Activated T-helper 1 cell treated with anti-CD3 and anti-CD28 coated beads, Interleukin-2, amount 50 U/mL, for 16 hours (primary cell): ENCODE measurements at places on chromosomes 1 and 21.

DNA sequence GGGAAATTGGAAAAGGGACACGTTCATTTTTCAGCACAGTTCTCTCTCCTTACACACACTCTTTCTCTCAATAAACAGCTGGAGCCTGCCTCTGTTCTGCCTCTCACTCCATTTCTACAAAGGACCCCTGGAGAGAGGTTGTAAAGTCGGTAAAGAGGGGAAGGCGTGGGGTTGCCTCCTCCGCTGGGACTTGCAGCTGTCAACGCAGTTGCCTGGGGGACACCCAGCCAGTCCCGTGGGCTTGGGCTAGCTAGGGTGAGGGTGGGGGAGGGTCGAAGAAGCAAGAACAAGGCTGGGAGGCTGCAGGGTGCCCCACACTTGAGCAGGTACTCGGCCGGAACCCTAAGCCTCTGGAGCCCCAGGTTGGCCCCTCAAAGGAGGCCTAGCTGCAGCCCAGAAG is 27.6 kb downstream of the C1orf216 start:
- DNase-seq = no peak

- no peak for DNase-seq
These were observed 25.7 kb downstream of the HSPG2 start for GRCh38 chr1:21911205-21912001.

- DNase-seq = no peak
These were observed 7.7 kb downstream of the SHISAL2A start for GRCh38 chr1:52640697-52641096.

DNA sequence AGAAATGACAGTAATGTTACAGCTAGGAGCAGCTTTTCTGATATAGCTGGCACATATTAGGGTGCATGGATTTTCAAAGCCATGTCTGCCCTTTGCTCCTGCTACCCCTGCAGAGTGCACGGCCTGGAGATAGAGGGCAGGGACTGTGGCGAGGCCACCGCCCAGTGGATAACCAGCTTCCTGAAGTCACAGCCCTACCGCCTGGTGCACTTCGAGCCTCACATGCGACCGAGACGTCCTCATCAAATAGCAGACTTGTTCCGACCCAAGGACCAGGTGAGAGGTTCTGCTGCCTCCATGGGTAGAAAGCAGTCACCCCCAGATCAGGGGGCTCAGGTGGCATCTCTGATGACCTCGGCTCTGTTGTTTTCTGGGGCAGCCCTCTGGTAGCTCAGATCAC is 9.8 kb downstream of the MTARC1 start:
- DNase-seq = no peak

DNA sequence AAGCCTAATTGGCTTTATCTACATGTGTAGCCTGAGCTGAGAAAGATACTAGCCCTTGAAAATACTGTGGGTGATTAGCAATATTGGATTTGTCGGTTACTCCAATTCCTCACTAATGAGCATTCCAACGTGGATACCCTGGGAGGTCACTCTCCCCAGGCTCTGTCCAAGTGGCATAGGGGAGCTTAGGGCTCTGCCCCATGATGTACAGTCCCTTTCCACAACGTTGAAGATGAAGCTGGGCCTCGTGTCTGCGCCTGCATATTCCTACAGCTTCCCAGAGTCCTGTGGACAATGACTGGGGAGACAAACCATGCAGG is 2.6 kb downstream of the RCC1 start:
- DNase-seq = no peak

GRCh38 chr1:177915641-177916040 is 54.2 kb downstream of the SEC16B start:
- no peak for DNase-seq

DNA sequence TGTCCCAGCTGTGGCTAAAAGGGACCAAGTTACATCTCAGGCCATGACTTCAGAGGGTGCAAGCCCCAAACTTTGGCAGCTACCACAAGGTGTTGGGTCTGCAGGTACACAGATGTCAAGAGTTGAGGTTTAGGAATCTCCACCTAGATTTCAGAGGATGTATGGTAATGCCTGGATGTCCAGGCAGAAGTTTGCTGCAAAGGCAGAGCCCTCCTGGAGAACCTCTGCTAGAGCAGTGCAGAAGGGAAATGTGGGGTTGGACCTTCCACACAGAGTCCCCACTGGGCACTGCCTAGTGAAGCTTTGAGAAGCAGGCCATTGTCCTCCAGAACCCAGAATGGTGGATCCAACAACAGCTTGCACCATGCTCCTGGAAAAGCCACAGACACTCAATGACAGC is 10.1 kb upstream of the PHGDH start:
- DNase-seq = no peak

- no peak for DNase-seq
These were observed 58.2 kb downstream of the ITSN1 start for GRCh38 chr21:33700491-33700890.

GRCh38 chr1:21663248-21663950 is 5.8 kb downstream of the RAP1GAP start:
- no peak for DNase-seq

DNA sequence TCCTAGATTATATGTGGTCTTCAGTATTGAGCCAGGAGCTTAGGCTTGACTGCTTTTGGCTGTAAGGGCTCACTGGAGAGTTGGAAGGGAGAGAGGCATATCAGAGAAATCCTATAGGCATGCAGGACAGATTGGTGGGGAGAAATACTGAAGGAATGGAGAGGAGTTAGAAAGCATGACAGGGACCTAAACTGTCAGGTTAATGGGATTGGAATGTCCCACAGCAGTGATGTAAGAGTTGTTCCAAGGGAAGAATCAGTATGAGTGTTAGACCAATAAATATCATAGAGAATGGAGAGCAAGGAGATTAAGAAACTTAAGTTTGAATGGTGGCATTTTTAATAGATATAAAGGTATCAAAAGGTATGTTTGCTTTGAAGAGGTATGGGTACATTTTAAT is 39.7 kb downstream of the SLC35A3 start:
- DNase-seq = no peak

GRCh38 chr1:30751830-30752650 is 5.5 kb downstream of the LAPTM5 start:
- no peak for DNase-seq

DNA sequence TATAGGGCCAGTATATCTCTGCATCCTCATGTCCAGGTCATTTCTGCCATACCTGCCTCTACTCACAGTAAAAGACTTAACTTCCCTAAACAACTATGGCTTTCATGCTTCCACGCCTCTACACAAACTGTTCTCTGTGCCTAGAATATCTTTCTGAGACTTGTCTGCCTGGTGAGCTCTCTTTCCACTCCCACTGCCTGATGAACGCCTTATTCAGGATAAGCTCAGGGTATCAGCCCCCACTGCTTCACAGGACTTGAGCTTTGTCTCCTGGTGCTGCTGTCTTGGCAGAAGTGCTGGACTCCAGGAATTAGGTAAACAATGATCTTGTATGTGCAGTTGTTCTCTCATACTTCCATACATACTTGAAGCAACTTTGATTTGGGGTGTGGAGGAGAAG is 4.8 kb upstream of the DDX20 start:
- no peak for DNase-seq

GRCh38 chr21:32544697-32545096 is 40.6 kb downstream of the TCP10L start:
- DNase-seq = no peak

DNA sequence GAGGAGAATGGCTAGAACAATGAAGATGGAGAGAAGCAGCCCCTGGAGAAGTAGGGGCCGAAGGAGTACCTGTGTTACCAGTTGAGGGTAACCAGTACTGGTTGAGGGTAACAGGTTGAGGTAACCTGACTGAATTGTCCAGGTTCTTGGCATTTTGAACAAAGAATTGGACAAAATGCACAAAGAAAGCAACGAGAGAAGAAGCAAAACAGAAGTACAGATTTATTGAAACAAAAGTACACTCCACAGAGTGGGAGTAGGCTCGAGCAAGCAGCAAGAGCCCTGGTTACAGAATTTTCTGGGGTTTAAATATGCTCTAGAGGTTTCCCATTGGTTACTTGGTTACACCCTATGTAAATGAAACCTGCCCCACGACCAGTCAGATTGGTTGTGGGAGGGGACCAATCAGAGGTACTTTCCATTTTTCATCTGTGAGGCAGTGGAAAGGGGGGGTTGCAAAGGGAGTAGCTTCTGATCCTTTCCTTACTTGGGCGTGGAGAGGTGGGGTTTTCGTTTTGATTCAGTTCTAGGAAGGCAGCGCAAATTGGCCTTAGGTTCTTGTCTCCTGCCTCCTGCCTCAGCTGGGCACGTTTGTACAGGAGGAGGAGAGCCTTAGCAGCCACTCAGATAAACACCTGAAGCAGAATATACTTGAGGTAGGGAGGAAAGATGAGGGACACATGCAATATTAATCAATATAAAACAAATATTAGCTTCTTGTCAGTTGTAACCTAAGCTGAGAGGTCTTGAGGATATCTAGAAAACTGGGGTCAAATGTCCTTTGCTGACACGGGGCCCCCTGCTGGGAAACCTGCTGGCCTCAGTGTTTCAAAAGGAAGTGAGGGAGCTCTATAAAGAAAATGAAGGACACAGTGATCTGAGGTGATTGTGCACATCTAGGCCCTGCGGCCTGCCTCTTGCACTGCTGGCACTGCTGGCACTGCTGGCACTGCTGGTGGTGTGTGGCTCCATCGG is 14.3 kb upstream of the LSM10 start:
- DNase-seq = no peak

GRCh38 chr1:241972703-241973369 is 15.3 kb downstream of the BECN2 start:
- no peak for DNase-seq

- no peak for DNase-seq
These were observed 55.8 kb downstream of the RNF187 start for GRCh38 chr1:228542981-228543380.

DNA sequence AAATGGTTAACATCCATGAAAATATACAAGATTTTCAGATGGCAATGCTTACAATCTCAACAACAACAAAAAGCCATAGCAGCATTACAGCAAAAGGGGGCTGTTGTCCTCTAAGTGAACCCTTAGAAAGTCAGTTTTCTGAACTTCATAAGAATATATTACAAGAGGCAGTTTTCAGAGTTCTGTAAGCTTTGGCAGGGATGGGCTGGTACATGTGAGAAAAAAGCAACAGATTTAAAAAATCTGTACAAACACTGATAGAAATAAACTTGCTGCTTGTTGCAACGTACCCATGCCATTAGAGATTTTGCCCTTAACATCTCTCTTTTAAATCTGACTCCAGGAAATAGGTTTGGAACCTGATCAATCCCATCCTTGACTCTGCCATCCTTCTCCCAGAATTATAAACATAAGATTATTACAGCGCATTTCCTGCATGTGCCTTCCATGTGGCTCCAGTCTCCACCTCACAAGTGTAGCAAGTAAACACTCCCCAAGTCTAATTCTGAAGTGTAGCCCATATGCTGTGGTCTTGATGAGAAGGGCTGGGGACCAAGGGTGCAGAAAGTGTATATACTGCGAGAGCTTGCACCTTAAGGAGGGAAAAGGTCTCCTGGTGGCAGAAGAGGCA is 101.4 kb upstream of the TSPAN2 start:
- DNase-seq = no peak

DNA sequence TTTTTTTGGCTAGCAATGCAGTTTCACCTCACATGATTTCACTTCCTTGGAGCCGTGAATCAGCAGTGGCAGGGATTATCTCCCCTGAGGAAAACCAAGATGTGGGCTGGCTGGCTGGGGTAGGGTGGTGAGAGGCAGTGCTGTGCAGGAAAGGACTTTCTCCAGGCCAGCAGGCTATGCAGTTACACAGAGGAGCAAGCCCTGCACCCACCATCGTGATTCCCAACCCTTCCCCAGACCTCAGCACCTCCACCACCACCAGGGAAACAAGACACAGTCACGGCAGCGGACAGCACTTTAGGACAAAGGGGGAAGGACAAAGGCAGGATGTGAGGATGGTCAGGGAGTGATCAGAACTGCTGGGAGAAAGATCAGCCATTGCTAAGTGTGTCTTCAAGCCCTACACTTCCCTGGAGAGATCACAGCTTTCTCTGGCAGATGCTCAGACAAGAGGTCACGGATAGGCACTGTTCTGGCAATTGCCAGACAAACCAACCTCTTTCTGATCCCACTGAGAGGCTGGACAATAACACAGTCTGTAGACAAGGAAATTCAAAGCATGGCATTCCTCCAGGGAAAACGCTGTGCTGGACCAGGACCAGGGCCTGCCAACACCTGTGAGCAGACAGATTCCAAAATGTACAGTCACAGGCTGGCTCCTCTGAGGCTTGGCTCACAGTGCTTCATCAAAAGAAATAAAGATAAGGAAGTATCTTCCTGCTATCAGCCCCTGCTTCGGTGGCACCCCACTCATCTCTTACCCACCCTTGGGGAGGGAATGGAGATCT is 509.4 kb downstream of the SMYD3 start:
- no peak for DNase-seq

DNA sequence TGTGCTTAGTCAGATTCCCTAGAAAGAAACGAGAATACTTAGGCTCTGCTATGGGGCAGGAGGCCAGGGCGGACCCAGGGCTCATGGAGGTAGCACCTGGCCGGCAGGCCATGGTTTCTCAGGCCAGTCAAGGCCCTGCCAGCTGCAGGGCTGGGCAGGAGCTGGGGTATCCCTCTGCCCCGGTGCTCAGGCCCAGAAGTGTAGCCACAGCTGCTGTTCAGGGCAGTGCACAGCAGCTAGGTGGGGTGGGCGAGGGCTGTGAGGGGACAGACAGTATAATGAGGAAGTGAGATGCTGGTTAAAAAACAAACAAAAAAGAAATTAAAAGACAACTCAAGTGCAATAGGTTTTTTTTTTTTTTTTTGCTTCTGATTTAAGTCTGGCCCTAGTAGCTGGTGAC is 34.0 kb upstream of the EDN2 start:
- no peak for DNase-seq

DNA sequence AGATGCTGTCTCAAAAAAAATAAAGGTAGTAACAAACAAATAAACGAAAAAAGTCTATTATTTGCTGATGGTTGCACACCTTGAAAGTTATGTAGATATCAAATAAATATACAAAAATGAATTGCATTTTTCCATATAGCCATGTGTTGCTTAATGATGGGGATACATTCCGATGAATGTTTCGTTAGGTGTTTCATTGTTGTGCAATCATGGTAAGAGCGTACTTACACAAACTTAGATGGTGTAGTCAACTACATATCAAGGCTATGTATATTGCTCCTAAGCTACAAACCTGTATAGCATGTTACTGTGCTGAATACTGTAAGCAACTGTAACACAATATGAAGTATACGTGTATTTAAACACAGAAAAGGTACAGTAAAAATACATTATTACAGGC is 34.4 kb downstream of the AHCTF1 start:
- DNase-seq = no peak

- no peak for DNase-seq
These were observed 501.4 kb downstream of the TTLL7 start for GRCh38 chr1:83497563-83497962.
